ENCODE measurements at places on chromosomes 1 and 21.

GRCh38 chr1:114033961-114034360, 54.7 kb downstream of the OLFML3 start:
- peak; percentile 24 for DNase-seq

DNA sequence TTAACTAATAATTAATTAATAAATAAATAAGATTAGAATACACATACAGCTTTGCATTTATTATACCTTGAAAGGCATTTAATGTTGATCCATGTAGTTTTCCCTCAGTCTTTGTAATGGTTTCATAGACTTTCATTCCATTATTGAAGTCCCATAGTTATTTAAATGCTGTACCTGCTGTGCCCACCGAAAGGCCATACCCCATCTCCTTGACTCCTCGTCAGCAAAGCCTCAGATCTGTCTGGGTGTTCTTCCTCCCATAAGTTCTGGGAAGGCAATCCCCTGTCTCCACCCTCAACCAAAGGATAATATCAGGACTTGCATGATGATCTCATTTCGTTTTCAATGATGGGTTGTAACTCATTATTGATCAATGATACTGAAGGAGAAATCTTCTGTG, 17.1 kb downstream of the CCN1 start:
- DNase-seq, result no peak

- DNase-seq, result peak; percentile 76
Measured at GRCh38 chr1:31394584-31395193, 18.3 kb upstream of the SERINC2 start.

DNA sequence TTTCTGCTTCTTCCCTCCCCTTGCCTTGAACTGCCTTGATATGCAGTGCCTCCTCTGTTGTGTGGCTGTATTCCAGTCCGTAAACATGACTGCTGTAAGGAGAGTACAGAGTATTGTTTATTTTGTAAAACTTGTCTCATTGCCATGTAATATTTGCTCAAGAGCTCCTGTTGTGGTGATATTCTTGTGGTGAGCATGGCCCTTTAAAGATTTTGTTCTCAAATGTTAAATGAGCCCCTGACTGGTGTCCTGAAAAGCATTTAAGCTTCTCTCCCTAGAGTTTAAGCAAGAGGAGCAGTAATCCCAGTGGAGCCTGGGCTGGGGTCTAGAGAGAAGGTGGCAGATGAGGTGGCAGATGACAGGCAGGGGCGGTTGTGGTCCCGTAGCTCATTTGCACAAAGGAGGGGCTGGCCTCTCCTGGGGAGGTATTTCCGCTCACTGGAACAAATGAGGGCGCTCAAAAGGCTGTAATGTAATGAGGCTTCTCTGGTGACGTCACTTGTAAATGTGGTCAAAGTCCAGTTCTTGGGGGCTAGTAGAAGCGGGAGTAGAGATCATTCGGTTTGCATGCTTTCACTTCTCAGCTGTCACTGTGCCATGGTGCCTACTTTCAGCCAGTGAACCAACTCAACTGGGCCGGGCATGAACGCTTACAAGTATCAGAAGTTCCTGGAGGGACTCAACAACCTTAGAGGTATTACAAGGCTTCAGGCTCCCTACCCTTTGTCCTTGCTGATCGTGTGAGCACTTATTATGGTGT, 46.0 kb upstream of the MACF1 start:
- DNase-seq, result peak; percentile 29

DNA sequence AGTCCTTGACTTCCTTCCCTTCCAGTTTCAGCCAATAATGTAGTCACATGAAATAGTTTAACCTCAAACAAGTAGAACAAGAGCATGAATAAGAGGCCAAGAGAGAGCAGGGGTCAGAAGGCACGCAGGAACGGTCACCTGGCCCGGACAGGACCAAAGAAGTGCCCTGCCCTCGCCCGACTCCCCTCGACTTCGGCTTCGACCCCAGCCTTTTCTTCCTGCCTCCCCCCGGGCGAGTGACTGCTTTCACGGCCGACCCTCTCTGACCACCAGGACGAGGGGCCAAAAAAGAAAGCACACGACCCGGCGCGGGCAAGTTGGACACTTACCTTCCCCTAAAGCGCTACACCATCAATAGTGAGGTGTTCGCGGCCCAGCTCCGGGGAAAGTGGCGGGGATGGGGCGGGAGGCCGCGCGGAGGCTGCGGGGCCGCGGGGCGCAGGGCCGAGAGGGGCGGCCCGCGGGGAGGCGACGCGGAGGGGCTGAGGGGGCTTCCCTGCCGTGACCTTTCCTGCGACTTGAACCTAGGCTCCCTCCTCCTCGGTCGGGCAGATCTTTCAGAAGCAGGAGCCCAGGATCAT, 519 bp downstream of the RERE start:
- DNase-seq, result peak; percentile 34

GRCh38 chr1:230282157-230282556, 144.0 kb downstream of the PGBD5 start:
- DNase-seq, result no peak

DNA sequence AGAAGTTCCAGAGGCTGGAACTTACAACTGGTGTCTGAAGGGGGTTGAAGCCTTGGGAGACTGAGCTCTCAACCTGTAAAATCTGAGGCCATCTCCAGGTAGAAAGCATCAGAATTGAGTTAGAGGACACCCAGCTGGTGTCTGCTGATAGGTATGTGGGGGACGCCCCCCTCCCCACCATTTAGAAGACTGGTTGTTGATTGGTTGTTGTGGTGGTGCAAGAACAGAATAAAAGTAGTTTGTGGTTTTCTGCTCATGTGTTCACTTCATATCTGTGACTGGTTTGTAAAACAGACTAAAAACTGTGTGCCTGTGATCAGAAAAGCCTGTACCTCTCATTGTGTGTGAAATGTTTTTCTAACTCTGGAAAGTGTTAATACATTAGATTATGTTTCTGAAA, 33.2 kb upstream of the PDE4B start:
- no peak for DNase-seq

DNA sequence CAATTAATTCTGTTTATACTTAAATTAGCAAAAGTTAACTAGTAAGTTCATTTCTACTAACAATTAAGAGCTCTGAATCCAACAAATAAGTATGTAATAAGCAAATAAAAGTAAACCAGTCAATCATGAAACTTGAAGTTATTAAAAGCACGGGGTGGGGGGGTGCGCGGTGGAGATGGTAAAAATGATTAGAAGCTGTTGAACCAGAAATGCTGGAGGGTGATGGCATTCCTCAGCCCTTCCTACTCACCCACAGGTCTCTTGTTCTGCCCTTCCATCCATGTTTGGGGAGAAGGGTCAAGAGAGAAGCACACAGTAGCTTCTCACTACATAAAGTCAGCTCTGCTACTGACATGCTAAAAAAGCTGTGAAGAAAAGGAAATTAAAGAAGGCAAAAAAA, 63.5 kb downstream of the AKT3 start:
- no peak for DNase-seq

DNA sequence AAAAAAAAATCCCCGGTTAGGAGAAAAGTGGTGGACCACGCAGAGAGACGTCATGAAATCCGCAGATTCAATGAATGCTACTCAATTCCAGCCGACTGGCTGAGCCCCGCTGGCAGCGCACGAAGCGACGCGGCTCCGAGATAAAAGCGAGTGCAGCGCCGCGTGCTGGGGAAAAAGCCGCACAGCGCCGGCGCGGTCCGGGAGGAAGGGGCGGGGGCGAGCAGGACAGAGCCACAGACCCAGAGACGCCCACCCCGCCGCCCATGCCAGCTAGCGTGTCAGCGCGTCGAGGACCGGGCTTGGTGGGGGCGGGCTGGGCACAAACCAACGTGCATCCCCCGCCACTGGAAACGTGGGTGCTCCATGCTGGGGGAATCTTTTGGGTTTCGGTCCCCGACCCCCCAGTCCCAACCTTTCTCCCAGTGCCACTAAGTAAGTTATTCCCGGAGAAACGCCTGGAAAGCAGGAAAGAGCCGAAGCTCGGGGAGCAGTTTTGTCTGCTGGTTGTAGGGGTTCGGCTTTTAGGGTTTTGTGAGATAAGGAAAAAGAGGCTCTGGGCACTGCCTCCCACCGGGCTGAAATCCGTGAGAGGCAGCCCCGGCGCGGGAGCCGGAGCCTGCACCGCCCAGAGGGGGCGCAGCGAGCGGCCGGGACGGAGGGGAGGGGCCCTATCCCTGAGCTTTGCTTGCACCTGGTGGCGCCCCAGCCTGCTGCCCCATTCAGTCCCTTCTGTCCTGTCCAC, at the start of gene KCNJ6:
Gene KCNJ6 (minus strand): TSS at position 148 of the 742 bp plus-strand sequence. CDS start 75,775 bp downstream, outside the sequence.
- DNase-seq, result peak; percentile 55

DNA sequence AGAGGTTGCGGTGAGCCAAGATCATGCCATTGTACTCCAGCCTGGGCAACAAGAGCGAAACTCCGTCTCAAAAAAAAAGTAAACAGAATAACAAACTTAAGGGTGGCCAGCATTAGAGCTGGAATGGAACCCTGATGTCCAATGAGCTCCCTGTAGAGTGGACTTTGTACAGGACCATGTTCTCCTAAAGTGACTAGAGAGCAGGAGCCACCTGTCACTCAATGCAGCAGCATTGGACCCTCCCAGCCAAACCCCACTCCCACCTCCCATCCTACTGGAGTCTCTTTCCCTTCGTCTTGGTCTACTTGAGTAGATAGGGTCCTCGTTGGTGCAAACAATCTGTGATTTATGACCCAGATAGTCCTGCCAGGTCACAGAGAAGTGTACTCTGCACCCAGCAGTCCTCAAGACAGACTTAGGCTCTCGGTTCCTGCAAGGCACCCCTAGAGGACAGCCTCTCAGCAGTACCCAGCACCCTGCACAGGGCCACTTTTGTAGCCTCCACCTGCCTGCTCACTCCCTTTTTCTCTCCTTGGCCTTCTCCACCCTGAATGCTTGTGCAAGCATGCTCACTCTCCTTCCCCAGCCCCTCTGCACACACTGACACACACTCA, 69.2 kb upstream of the ZNF281 start:
- no peak for DNase-seq

GRCh38 chr1:60262701-60263100, 189.1 kb upstream of the C1orf87 start:
- no peak for DNase-seq

- DNase-seq, result no peak
Measured at GRCh38 chr1:30023339-30024022, 699.9 kb downstream of the MATN1 start.

DNA sequence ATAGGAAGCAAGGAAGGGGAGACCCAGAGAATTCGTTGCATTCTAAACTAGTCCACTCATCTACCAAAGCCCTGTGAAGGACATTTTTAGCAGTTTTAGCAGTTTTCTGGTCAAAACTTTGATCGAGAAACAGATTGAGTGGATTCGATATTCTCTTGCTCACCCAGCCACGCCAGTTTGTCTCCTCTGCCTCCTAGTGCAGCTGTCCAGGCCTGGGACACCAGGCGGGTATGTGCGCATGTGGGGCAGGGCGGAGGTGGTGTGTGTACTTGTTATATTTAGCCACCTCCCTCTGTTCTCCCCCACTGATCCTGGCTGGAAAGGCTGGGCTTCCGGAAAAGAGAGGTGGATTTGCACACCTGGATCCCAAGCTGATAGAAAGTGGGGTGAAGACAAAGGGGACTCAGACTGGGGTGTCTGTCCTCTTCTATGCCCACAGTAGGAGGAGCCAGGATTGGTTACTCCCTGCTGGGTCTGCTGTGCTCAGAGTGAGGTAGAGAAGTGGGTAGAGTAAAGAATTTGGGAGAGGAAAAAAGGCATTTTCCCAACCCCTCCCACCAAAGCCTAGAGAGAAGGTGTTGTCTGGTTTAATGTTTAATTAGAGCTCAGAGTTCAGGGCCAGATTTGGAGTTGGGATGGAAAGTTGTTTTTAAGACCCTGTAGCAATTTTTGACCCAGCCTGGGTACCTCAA, 3.8 kb downstream of the LMNA start:
- DNase-seq, result no peak

- DNase-seq, result no peak
Measured at GRCh38 chr1:242585616-242586359, 61.3 kb upstream of the PLD5 start.

DNA sequence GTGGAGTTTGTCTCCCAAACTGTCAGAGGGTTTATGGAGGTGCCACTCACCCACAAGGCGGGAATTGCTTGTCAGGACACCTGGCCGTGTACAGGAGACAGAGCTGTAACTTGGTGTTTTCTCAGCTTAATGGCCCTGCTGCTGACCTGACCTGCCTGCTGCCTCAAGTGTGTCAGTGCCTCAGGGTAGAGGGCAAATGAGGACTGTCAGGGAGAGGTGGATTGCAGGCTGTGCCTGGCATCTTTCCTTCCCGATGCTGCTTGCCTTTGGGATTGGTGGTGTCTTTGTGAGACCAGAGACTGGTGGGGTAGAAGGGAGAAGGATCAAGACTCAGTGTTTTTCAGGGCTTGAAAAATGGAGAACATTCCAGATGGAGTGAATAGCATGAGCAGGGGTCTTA, 31.4 kb downstream of the TMEM53 start:
- DNase-seq, result no peak

- DNase-seq, result peak; percentile 71
Measured at GRCh38 chr1:31505911-31506497, 70.3 kb upstream of the TINAGL1 start.

- no peak for DNase-seq
Measured at GRCh38 chr1:240245629-240246020, 153.9 kb downstream of the FMN2 start.

GRCh38 chr1:53111073-53111556, 31.3 kb downstream of the SLC1A7 start:
- DNase-seq, result no peak

DNA sequence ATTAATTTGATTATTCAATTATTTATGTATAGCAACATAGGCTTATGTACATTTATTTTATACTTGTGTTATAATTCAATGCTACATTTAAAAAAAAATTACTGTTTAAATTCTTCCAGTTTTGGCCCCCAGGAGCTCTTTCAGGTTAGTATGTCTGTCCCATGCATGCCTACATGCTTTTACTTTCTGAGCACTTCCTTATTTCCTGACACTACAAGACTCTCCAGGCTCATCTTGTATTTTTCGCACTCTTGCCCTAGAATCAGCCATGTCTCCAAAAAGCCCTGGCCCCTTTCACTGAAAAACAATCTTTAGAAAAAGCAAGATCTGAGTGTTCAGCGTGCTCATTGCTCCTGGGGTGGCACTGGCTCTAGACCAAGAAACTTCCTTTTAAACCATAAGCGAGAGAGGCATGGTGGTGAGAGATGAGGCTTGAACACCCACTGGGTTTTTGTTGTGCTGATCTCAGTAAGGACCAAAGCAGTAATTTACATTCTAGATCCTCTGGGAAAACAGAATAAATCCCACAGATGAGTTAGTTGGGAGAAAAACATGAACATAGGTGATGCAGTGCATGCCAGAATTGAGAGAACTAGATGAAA, 95.0 kb downstream of the SLC30A10 start:
- no peak for DNase-seq

- DNase-seq, result no peak
Measured at GRCh38 chr1:223514644-223515043, 121.4 kb downstream of the CCDC185 start.
